ENCODE measurements at places on chromosomes 4 and X.
A peak's percentile ranks its signal among the peaks of the same experiment; 100 is the strongest.

GRCh38 chrX:38798956-38799355, 2.3 kb upstream of the MID1IP1 start:
- DNase-seq = no peak

- no peak for DNase-seq
These were observed 54.6 kb downstream of the RELL1 start for GRCh38 chr4:37631551-37631950.

- no peak for DNase-seq
These were observed 324.0 kb downstream of the DHRSX start for GRCh38 chrX:2176733-2177132.

DNA sequence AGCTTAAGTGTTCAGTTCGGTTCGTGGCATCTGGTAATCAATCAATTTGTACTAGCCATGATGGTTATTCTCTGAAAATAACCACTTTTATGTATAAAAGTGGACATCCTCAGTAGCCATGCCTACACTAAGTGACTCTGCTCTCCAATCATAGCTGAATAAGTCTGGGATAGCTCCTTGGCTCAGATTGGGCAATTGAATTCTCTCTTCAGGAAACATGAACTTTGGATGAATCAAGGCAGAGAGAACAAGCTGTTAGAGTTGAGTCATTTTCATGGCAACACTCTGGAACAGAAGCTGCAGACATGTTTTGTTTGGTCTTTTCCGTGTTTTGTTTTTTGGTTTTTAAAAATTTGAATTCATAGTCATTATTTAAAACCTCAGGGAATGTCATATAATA, 66.8 kb upstream of the TMEM164 start:
- no peak for DNase-seq

- DNase-seq = no peak
These were observed 14.8 kb downstream of the INTS6L start for GRCh38 chrX:135535077-135535940.

DNA sequence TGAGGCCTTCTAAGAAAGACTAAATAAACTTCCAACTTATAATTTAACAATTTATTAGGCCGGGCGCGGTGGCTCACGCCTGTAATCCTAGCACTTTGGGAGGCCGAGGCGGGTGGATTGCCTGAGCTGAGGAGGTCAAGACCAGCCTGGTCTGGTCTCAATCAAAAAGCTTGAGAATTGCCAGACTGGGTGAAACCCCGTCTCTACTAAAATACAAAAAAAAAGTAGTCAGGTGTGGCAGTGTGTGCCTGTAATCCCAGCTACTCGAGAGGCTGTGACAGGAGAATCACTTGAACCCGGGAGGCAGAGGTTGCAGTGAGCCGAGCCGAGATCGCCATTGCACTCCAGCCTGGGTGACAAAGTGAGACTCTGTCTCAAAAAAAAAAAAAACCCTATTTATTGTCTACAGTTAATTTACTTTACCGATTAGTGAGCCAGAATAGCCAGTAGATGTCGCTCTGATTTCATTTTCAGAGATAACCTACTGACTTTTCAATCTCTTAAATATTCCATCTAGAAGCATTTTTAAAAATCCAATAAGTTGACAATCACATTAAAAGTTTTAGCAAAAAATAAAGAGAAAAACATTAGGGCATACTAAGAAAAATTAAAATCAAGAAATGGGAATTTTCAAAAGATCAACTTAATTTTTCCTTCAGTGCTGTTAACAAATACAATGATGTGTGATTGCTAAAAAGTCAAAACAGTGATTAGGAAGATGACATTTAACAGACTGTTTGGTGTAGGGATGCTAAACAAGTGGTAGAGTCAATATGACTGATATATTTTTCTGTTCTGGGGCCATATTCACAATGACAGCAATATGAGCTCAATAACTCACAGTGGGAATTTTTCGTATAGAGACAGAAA, 4.3 kb upstream of the SHROOM3 start:
- DNase-seq = no peak

GRCh38 chrX:56761167-56761566, 32.1 kb downstream of the NBDY start:
- DNase-seq = no peak

DNA sequence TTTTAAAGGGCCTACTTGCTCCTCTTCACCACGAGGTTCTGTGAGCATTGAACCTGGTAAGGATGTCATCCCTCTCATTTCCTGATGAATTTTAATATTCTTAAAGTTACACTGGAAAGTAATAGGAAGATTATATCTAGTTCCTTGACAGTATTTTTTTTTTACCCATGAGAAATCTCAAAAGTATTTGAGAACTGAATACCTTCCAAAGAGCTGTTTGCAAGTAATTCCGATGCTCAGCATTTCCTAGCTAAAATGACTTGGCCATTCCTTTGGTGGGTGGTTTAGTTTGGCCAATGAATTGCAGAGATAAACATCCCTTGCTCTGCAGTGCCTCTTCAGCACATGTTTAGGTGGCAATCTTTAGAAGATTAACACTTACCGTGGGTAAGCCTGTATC, 110.2 kb upstream of the WDR1 start:
- DNase-seq = no peak

DNA sequence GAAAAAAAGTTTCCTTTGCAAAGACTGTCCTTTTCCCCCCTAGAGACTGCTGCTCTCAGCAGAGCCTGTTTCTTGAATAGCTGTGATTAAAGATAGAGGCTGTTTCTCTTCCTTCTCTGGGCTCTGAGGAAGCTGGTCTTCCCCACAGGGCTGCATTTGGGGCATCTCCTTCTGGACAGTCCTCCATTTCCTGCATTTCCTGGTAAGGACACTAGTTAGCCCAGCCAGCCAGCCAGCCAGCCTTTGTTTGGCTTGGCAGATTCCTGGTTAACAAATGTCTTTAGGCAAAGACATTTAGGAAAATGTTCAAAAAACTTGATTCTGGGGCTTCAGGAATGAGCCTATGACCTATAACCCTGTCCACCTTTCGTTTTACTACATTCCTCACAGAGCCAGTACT, 34.0 kb upstream of the PLAC1 start:
- no peak for DNase-seq

DNA sequence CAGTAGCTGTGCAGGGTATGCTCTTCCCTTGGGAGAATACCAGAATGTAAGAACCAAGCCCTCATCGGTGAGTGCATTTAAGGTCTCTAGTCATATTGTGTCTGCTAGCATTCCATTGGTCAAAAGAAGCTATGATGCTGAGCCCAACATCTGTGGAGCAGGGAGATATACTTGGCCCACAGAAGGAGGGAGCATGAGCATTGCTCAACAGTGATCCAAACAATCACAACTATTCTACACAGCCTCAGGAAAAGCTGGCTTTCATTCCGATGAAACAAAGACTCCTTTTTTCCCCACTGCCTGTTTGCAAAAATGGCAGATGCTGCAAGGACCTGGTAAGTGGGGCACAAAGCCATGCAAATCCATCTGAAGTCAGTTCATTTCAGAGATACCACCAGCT, 80.6 kb upstream of the DHX15 start:
- DNase-seq = no peak

DNA sequence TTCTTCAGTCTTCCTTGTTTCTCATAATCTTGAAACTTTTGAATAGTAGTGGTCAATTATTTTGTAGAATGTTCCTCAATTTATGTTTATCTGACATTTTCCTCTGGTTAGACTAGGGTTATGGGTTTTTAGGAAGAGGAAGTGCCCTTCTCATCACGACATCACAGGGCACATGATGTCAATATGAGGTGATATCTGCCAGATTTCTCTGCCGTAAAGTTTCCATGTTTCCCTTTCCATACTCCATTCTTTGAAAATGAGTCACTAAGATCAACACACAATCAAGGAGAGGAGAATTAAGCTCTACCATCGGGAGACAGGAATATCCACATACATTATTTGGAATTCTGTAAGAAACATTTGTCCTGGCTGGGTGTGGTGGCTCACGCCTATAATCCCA, 28.4 kb downstream of the RP2 start:
- no peak for DNase-seq

- DNase-seq = no peak
These were observed 754.3 kb upstream of the MAGEB2 start for GRCh38 chrX:29461039-29461438.

DNA sequence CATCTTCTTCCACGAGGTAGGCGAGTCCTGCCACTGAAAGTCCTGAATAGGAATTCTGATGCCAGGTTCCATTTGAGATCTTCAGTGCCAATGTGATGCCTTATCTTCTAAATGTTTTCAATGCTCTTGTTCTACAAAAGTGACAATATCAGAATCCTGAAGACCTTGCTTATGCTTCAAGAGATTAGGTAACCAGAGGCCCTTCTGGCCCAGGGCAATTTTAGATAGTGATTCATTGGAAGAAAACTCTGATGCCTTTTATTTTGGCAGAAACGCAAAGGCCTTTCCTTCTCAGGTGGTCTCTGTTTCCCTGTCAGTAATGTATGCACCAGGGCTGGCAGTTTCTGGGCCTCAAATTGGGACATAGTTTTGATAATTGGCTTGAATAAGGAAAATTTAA, 144.8 kb downstream of the CEP135 start:
- no peak for DNase-seq

DNA sequence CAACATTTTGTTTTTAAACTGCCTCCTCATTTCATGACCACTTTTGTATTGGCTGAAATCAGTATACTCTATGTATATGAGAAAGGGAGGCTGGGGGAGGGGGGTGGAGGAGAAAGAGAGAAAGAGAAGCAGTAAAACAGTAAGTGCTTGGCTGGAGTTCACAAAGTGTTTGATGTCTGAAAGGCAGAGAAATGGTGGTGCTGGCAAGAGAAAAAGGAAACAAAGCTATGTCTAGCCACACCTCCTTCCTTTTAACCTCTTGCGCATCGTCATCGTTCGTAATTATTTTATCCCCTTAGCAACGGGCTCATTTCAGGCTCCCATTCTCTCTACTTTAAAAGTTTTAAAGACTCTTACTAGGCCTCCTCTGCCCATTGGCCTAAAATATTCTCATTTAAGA, 25.6 kb downstream of the RPA4 start:
- DNase-seq = no peak

DNA sequence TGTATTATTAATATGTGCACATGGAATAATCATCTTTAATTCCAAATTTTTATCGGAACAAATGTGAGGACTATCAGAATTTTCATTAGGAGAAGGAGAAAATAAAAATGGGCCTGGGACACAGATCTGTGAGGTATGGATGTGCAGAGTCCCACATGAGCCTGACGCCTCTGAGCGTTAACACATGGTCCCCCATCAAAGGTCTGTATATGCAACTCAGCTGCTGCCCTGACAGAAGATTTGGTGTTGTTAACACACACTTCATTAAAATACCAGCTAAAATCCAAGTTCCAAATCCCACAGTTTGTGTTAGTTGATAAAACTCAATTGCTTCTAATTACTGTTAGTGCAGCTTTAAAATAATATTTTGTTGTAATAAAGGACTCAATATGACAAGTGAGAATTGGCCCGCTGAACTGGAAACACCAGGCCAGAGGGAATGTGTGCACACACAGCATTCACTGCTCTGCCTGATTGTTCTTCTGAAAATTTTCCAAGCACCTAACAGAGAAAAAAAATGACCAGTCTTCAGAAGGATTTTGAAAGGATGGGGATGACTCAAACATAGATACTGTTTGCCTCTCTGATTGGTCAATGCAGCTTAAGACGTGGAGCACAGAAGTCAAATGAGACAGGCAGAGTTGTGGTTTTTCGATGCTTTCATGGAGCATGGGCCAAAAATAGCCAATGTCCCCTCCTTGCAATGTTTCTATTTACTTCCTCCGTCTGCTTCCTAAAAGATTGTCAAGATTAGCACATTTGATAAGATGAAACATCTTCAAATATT, 266.6 kb downstream of the NKX6-1 start:
- no peak for DNase-seq

DNA sequence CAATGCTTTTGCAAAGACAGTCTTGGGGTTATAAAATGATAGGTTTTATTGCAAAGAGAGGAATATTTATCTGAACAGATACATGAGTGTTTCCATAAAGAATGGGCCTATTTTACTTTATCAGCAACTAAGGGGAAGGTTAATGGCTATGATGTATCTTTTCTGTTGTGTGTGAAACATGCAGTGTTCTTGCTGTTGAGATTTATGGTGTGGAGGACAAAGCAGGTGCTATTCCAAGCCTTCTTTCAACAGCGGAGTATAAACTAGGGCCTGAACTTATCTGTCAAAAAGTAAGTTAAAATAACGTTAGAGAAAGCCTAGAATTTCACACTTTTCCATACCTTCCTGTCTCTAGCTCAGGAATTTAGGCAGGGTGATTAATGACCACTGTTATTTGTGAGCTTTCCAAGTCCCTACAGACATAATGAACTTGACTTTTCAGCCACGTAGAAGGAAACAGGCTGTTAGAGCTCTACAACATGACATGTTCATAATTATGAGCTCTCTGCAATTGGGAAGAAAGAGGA, 411.4 kb downstream of the IL1RAPL1 start:
- DNase-seq = no peak

DNA sequence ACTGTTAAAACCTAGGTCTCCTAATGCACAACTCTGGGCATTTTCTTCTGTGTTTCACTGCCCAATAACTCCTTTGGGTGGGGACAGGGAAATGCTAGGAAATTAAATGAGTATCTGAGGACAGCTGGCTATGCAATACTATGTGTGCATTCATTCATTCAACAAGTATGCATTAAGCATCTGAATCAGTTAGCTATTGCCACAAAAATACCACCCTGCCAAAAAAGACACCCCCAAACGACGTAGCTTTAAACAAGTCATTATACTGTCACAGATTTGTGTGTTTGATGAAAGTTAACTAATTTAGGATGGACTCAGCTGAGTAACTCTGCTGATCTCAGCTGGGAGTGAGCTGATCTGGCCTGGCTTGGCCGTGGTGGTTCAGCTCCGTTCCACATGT, 29.8 kb upstream of the PTCHD1 start:
- DNase-seq = no peak

- DNase-seq = no peak
These were observed 212.4 kb downstream of the MGST2 start for GRCh38 chr4:139878050-139878449.

- no peak for DNase-seq
These were observed 131.4 kb downstream of the CHIC2 start for GRCh38 chr4:53932796-53933610.

GRCh38 chr4:176792326-176793059, at the start of gene VEGFC:
Gene VEGFC, minus strand, starts transcription at chr4:176792922. Its CDS starts 611 bp downstream, at chr4:176792311.
- DNase-seq = peak; percentile 36

Measured in stimulated activated CD4-positive, alpha-beta T cell treated with anti-CD3 and anti-CD28 coated beads, Interleukin-2, amount 100 ng/mL, for 24 hours (primary cell).